Spinal cord (tissue), 10 donors: ENCODE measurements at places on chromosomes 7 and 10. TPM values are rescaled to one million over a fixed set of nuclear protein-coding genes. Genes with fewer than 3 reads are reported as not detected.
A peak's percentile ranks its signal among the peaks of the same experiment; 100 is the strongest.

DNA sequence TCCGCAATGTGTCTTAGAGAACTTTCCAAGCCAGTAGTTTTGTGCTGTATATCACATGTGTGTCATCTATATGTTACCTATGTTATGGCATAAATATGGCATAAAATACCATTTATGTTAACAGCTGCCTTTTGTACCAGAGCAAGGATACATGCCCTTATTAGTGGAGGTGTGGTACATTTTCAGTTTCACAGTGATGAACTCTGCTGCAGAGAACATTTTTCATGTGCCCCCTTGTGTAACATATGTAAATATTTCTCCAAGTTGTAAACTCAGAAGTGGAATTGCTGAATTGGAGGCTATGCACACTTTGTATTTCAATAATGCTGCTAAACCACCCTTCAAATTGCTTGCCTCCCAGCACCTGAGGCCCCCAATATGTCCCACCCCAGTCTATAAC, 31.9 kb upstream of the CRHR2 start:
- no peak for DNase-seq

RNF32 gene
- polyA plus RNA-seq: 3.8 TPM

DNA sequence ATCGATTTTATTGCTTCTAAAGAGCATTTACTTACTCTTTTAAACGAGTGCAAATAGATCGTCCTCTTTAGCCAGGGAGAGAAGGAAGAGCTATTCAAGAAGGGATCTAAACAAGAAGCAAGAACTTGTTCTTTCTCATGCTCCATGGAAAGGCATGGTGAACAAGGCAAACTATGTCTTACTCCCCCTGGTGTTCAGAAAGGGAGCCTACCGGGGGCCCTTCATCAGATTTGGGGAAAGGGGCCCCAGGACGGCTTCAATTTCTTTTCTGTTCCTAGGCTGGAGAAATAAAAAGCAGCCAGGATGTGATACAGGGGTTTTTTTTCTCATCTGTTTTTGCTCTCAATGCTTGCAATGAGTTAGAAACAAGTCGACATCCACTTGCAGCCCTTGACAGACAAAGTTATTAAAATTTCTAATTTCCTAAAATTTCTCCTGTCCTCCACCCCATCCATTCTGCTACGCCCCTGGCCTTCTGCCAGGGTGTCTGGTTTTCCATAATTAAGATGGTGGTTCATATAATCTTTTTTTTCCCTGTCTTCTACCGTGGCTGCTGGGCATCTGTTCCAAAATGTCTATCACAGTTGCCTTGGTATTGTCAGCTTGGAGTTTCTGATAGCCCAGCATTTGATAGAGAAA, 214.4 kb downstream of the CREB5 start:
- DNase-seq: peak; percentile 42

PTPRZ1 gene
- polyA plus RNA-seq: 511 TPM

HABP2 gene
- 0.09 TPM for polyA plus RNA-seq

DNA sequence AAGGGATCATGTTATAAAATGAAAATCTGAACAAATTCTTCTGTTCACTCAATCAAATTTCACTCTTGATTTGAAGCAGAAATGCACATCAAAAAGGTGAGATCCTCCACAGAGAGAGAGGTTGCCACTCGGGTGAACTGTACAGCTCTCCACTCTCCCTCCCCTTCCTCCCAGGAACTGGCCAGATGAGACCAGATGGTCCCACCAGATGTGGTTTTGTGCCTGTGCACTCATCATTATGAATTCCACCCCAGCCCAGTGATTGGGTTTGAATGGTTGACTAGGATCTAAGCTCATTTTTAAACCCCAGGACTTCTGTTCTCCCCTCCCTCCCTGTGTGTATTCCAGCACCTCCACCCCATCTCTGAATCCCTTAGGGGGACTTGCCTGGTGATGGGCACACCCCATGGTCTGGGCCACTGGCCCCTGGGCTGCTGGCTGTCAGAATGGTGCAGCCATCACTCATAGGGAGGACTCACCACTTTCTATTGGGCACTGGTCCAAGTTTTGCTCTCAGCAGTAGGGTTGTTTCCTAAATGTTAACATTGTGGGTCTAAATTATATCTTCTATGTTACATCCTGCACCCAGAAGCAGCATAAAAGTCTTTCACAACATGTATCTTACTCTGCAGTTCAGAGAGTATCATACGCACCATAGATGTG, 393.1 kb downstream of the TNS3 start:
- DNase-seq: no peak

DNA sequence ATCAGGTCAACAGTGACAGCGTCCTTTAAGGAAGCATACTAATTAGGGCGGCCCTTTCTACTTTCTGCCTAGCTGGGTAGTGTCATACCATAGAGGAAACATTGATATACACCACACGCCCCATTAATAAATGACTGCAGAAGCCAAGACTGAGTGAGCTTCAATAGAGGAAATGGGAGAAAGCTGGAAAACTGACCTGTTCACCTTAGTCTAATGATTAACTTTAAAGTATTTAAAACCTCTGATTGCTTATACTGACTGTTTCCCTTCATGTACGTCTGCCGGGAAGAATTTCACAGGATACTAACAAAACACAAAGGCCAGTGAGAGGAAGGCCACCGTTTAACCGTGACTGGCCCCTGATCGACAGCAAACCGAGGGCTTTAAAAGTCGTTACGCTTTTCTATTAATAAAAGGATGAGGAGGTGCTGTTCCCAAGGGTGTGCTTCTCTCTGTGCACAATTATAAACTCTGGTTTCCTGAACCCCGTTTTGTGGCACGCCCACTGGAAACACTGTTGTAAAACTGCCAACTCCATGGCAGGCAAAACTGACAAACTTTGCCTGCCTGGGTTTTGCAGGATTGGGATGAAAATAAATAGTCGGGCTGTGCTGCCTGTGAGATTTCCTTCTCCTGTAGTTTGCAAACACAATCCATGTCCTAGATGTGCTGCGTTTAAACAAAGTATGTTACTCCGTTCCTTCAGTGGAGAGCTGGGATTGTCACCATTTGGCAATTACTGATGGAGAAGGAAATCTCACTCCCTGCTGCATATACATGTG, 137.6 kb downstream of the NRP1 start:
- peak; percentile 57 for DNase-seq

- DNase-seq: no peak
These were observed 44.6 kb downstream of the SLC16A12 start for GRCh38 chr10:89490596-89491335.

- no peak for DNase-seq
These were observed 27.2 kb downstream of the DNAJC1 start for GRCh38 chr10:21976280-21976679.

GRCh38 chr10:79115302-79115701, 46.5 kb downstream of the ZMIZ1 start:
- DNase-seq: no peak

EMX2 gene
- polyA plus RNA-seq: 1.1 TPM

MACC1 gene
- 0.14 TPM for polyA plus RNA-seq

GRCh38 chr7:32042900-32043299, 27.3 kb downstream of the PDE1C start:
- DNase-seq: no peak

GRCh38 chr10:5589011-5589660, 64.4 kb downstream of the CALML3 start:
- DNase-seq: no peak
